ENCODE measurements at places on chromosomes 16 and 17. TPM values are rescaled to one million over a fixed set of nuclear protein-coding genes. Genes with fewer than 3 reads are reported as not detected.

The YBX2 gene
- total RNA-seq = under 0.01 TPM

The SRL gene
- not detected for total RNA-seq

The ZFP3 gene
- 3.5 TPM for total RNA-seq

The ABAT gene
- total RNA-seq = 6.5 TPM

The NAGS gene
- 0.36 TPM for total RNA-seq

The USH1G gene
- total RNA-seq = not detected

The SSTR5 gene
- total RNA-seq = not detected

The CMIP gene
- 8.3 TPM for total RNA-seq

Measured in osteoblast (primary cell).